ENCODE measurements at places on chromosomes 1 and 21.

DNA sequence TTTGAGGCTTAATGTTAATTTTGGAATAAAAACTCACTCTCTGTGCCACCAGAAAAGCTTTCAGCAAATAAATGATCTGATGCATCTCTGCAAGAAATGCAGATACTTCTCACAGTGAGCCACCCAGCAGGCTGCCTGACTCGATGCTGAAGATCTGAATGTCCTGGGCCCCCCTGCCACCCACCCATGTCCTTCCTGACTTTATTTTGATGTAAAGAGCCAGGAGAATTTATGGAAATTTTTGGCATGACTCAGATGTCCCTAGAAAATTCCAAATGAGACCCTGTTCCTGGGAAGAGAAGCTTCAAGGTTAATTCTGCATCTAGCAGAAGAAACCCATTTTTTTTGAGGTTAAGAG lies 62.8 kb upstream of the COA6 start:
- no peak for DNase-seq

- DNase-seq, result no peak
These were observed 2.2 kb downstream of the TMEM200B start for GRCh38 chr1:29121516-29121935.

GRCh38 chr1:31549809-31550620 lies 26.3 kb upstream of the TINAGL1 start:
- no peak for DNase-seq

- no peak for DNase-seq
These were observed 12.6 kb upstream of the RHBG start for GRCh38 chr1:156356262-156356874.

DNA sequence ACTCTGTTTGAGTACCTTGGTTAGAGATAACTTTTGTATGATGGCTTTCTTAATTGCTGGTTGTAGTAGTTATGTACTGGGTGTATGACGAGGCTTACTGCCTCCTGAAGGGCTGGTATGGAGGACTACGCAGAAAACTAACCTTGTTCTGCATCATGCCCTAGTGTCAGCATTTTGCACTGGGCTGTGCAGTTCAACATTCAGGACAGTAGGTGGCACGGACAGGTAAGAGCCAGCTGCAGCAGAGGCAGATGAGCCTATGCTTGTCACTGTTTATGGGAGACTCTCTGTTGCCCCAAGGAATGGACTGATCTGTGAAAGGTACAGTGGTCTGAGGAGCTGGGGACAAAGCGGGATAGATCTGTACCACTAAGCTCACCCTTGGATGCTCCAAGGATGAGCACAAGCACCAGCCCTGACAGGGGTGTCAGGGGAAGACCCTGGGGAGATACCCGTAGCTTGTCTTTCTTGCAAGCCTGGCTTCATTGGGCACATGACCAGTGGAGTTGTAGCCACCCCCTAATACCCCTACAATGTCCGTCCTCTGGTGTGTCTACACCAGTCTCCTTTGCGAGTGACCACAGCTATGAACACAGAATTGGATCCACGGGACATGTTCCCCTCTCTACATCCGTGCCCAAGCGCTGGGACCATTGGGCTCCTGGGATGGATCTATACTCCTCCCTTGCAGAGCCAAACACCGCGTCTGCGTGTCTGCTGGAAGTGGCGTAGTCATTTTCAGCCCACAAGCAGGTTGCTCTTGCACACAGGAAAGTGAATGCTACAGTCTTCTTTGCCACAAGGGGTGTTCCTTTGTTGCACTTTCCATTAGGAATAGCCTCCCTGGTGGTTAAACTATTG lies 51.1 kb upstream of the CFHR3 start:
- peak; percentile 36 for DNase-seq

- no peak for DNase-seq
These were observed 49.7 kb downstream of the PGM1 start for GRCh38 chr1:63642901-63643300.

GRCh38 chr1:183773482-183774274 lies 31.2 kb upstream of the RGL1 start:
- no peak for DNase-seq

GRCh38 chr21:31974454-31974985 lies 101.7 kb downstream of the HUNK start:
- DNase-seq, result no peak

DNA sequence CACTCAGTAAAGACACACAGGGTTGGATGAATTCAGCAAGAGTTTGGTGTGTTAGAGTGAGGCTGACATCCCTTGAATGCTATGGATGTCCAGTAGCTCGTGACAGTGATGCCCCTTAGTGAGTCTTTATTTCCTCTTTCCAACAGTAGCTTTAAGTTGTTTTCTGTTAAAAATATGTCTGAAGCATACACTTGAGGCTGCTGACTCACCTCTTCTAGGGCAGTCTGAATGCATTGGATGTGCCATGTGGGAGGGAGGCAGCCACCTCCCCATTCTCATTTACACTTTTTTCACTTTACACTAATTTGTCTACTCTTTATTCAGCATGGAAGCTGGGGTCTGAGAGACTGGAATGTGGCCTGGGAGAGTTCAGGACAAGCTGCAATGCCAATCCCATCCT lies 17.6 kb downstream of the NOS1AP start:
- DNase-seq, result no peak

DNA sequence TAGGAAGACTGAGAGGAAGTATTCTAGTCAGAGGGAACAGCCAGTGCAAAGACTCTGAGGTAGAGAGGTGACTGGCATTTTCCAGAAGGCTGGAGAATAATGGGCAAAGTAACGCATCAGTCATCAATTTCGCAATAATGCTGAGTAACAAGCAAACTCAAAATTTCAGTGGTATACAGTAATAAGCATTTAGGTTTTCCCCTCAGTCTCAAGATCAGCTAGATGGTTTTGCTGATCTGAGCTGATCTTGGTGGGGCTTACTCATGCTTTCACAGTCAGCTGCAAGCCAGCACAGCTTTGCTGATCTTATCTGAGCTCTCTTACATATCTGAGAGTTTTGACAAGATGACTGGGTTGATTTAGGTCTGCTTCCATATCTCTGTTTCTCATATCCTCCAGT lies 108.7 kb downstream of the TSEN15 start:
- no peak for DNase-seq

DNA sequence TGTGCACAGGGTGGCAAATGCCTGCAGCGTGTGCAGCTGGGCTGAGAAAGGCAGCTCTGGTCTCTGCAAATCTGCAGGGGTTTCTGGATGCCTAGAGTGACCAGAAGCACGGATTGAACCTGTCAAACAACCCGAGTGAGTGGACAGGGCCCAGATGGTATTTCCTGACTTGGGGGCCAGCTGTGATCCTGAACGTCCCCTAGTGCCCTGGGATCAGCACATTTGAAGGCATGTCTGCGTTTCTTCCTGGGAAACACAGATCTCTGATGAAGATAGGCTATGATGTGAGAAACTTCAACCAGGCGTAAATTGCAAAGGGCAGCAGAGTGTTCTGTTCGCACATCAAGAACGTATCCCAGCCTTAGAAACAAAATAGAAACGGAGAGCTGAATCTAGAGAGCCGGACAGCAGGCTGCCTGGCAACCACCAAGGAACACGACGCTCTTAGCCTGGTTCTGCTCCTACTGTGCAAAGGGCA lies 163.1 kb downstream of the KCNJ6 start:
- no peak for DNase-seq

GRCh38 chr1:90319918-90320317 lies 325.0 kb downstream of the ZNF326 start:
- no peak for DNase-seq
